MG63 (cell line): ENCODE measurements at places on chromosomes 1 and 21. TPM values are rescaled to one million over a fixed set of nuclear protein-coding genes. Genes with fewer than 3 reads are reported as not detected.
A peak's percentile ranks its signal among the peaks of the same experiment; 100 is the strongest.

The S100A2 gene
- 29.6 and 34.8 TPM in 2 replicates for total RNA-seq

The C1orf74 gene
- 0.49 and 4.6 TPM in 2 replicates for total RNA-seq

The CDC73 gene
- 19.8 and 26.5 TPM in 2 replicates for total RNA-seq

The RGS8 gene
- total RNA-seq, result not detected in 2 replicates

The B3GALT6 gene
- total RNA-seq, result 36.6 and 37.4 TPM in 2 replicates

The FALEC gene
- total RNA-seq, result not detected in 2 replicates

The KRTAP13-2 gene
- total RNA-seq, result not detected in 2 replicates

The PTPN22 gene
- total RNA-seq, result not detected in 2 replicates

The SPATA21 gene
- total RNA-seq, result not detected in 2 replicates

DNA sequence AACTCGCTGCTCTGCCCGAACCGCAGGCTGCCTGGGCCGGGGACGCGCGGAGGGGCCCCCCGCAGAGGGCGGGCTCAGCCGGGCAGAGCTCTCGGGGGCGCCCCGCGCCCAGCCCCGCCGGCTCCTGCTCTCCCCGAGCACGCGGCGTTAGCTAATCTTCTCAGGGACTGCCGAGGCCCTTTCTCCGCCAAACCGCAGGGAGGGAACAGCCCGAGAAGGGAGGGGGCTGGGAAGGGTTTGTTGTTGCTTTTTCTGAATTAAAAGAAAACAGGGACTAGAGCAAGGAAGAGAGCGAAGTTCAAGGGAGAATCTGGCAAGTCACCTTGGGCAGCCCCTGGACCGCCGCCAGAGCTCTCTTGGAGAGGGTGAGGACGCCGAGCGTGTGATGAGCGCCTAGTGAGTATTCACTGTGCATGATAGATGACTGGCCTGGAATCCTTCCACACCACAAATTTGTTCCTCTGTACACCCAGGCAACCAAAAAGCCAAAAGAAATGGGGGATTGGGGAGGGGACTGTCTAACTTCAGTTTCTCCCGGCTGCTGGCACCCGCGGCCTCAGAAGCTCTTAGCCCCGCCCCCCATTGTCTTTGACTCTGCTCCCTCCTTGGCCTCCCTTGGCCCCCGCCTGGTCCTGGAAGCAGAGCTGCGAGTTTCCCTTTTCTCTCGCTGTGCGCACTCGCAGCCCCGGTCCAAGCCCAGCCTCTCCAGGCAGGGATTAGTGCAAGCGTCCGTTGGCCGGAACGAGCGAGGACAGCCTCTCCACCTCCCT is 19.7 kb upstream of the LMX1A start:
- peak; percentile 99 for DNase-seq

GRCh38 chr1:245105815-245106410 is 48.9 kb upstream of the KIF26B start:
- no peak for DNase-seq

DNA sequence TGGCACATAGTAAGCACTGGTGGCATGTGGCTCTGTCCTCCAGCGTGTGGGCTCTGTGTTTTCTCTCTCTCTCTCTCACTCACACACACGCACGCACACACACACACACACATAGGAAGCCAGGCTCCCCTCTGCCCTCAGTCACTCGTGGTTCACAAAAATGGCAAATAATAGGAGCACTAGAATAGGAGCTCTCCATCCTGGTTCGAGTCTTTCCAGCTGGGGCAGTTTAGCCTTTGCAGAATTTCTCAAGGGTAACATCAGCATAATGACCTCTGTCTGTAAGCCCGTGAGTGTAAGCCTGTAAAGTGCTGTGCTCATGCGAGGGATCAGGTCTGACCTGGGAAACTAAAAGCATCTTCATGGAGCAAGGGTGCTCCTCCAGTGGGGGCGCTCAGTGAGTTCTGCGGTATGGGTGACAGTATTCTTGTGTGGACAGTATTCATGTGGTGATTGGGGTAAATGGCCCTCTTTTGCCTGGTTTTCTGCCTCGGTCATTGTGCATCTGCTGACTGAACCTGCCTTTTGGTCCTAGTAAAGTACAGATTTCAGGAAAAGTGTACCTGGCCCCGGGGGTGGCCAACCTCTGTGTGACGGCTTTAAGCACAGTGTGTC is 842 bp upstream of the ZC3H12A start:
- DNase-seq, result no peak

GRCh38 chr1:75855010-75855409 is 58.3 kb downstream of the MSH4 start:
- peak; percentile 60 for DNase-seq

GRCh38 chr1:60922304-60922703 is 160.1 kb upstream of the NFIA start:
- DNase-seq, result no peak

- peak; percentile 46 for DNase-seq
Measured at GRCh38 chr1:156860113-156860627, 495 bp upstream of the NTRK1 start.

DNA sequence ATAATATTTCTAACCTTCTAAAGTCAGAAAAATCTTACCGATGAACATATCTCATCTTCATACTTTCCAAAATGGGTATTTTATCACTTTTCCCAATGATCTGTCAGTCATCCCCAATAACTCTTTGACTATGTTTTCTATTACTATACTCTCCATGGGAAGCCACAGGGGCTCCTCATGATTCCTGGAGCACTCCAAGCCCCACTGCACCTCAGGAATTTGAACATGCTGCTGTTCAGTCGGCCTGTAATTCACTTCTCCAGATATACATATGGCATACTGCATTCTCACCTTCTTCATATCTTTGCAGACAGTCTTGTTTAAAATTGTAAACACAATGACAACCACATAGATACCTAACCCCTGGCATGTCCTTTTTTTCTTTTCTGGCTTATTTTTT is 333.0 kb downstream of the BRINP3 start:
- no peak for DNase-seq

DNA sequence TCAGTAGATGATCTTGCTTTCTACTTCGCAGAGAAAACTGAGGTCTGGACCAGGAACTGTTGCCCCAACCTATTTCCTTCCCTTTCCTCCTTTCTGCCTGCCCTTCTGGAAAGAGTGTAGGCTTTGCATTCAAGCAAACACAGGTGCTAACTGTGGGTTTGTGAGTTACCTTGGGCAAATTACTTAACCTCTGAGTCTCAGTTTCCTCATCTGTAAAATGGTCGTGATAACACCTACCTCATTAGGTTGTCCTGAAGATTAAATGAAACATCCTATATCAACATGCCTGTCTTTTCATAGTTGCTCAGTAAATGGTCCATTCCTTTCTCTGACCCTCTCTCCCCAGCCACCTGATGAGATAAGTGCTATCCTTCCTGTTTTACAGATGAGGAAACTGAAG is 9.5 kb upstream of the BLACAT1 start:
- no peak for DNase-seq

- peak; percentile 66 for DNase-seq
Measured at GRCh38 chr21:40049031-40049930, 182.0 kb downstream of the PCP4 start.

GRCh38 chr1:57590978-57591377 is 167.1 kb upstream of the DAB1 start:
- no peak for DNase-seq

- DNase-seq, result no peak
Measured at GRCh38 chr1:155181371-155182051, 7.9 kb downstream of the TRIM46 start.

DNA sequence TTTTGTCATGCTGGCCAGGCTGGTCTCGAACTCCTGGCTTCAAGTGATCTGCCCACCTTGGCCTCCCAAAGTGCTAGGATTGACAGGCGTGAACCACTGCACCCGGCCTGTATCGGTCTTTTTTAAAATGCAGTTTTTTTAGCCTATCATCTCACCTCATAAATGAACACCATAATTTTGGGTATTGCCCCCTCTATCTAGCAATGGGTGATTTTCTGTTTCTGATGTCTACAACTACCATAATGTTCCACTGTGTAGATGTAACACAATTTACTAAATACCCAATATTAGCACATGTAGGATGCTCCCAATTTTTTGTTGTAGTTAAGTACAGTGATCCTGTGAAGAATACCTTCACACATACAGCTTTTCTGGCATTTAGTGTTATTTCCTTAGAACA is 2.0 kb upstream of the CAMTA1 start:
- no peak for DNase-seq

GRCh38 chr1:171841050-171841910 is at the start of gene DNM3:
Gene DNM3 (plus strand): TSS chr1:171841498. CDS start chr1:171841657, 159 bp downstream.
- DNase-seq, result peak; percentile 74

DNA sequence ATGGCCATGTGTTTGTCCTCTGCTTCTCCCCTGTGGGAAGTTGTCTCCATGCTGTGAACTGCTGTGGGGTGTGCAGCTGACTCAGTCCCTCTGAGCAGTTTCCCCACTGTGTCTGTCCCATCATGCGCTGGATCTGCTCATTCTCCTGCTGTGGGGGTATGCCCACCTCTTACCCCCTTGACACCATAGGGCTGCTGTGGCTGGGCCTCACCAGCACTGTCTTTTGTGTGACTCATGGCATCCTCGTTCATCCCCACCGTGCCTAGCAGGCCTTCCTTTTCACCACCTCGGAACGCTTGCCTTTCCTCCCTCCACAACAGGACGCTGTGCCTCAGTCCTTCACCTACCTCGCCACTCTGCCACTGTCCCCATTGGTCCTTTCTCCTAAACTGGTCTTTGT is 27.3 kb downstream of the VANGL2 start:
- DNase-seq, result no peak

GRCh38 chr1:11443961-11444658 is 34.8 kb upstream of the DISP3 start:
- DNase-seq, result no peak

DNA sequence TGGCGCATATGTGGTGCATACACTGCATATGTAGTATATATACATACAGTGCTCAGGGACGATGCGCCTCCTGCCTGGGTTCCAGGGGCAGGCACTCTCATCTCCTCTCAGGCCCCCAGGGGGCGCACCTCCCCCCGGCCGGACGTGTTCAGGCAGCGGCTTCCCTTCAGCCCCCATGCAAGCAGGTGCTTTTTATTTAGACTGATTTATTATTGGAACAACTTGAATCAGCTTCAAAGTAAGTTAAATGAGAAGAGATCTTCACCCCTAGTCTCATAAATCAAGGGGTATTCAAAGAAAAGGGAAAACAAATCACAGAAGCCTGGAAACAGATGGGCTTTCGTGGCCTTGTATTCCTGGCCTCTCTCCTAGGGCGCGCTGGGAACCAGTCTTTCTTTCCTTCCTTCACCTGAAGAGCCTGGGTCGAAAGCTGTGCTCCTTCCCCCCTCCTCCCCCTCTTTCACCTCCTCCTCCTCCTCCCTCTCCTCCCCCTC is 64.6 kb downstream of the UBIAD1 start:
- DNase-seq, result peak; percentile 40
